GM13977 (cell line): ENCODE measurements at places on chromosomes 3 and 15.
A peak's percentile ranks its signal among the peaks of the same experiment; 100 is the strongest.

DNA sequence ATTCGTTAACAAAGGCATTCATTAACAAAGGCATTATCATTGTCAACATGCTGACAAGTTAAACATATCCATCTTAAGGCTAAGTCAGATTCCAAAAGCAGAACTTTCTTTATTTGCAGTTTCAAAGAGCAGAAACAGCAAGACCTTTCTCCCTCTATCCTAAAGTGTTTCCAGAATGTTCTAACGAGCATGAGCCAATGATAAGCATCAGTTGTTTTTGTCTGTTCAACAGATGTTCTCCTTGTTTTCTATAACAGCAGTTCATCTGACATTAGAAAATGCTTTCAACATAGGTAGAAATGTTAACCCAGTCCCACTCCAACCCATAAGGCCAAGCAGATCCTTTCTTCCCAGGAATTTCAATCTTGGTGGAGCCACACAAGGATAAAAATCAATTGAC is 77.6 kb upstream of the POMGNT2 start:
- no peak for DNase-seq

- DNase-seq, result no peak
These were observed 560.1 kb downstream of the MCTP2 start for GRCh38 chr15:94791510-94791909.

GRCh38 chr3:15273227-15273626 is 59.2 kb downstream of the SH3BP5 start:
- DNase-seq, result no peak

GRCh38 chr3:63779227-63779626 is 39.9 kb upstream of the C3orf49 start:
- DNase-seq, result no peak

- no peak for DNase-seq
These were observed 1.2 kb upstream of the PROK2 start for GRCh38 chr3:71786217-71786549.

DNA sequence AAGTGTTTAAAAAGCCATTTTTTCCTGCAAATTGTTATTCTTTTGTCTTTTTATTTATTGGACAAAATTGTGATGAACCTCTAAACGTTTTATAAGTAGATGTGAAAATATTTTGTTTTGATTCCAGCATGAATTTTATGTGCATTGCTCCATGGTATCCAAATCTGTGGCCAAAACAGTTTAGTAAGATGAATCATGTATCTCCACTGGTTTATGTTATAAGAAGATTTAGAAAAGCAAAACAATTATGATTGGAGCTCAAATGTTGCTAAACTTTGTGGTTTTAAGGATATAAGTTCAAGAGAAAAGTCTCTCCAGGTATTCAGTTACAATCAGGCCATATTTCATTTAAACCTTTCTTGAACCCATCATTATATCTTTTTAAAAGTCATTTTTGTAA is 80.9 kb downstream of the NECTIN3 start:
- no peak for DNase-seq

DNA sequence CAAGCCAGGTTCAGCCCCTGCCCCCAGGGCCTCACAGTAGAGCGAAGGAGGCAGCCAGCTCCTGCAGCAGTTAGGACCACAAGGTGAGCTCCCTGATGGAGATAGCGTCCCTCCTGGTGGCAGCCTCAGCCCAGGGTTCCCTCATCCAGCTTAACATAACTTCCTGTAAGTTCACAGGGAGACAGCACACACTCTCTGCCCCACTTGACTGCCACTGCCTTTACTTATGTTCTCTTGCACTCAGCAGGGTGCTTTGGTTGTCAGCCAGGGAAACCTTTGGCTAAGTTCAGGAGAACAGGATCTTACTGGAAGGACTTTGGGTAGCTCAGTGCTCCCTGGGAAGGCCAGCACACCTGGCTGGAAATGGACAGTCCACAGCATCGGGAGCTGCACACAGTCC is 10.9 kb downstream of the KBTBD13 start:
- no peak for DNase-seq

DNA sequence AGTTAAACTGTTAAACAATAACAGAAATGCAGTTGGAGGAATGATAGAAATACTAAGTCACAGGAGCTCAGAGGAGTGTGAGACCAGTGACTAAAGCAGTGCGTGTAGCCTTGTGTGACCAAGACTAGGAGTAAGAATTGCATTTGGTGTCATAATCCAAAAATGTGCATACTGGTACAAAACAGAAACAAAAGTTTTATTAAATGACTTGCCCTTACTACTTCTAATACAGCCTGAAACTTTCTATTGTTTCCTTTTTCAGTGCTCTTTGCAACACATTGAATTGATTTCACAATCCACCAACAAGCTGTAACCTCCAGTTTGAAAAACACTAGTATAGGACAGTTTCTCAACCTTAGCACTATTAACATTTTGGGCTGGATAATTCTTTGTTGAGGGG is 17.1 kb downstream of the SNX1 start:
- DNase-seq, result no peak

DNA sequence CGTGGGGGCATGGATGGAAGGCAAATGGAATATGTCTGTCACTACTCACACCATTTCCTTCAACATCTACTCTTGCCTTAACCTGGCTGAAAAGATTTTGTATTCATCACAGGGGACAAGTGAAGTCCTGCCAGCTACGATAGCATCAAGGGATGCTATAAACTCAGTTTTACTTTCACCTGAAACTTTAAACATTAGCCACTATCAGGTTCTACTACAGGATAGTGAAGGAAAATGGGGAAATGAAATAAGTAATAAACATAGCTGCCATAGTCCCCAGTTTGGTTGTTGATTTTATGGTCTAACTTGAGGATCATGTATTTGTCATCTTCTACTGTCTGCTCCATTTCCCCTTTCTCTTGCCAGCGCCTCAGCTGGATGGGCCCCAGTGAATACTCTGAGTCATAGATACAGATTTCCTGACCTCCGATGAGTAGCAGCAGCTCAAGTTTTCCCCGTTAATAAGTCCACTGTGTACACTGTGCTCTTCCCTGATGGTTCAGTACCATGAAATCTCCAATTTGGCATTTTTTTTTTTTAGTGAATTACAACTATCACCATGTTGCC is 338.2 kb upstream of the SLCO3A1 start:
- DNase-seq, result no peak

- no peak for DNase-seq
These were observed 219.1 kb upstream of the RGMA start for GRCh38 chr15:93308026-93308690.

DNA sequence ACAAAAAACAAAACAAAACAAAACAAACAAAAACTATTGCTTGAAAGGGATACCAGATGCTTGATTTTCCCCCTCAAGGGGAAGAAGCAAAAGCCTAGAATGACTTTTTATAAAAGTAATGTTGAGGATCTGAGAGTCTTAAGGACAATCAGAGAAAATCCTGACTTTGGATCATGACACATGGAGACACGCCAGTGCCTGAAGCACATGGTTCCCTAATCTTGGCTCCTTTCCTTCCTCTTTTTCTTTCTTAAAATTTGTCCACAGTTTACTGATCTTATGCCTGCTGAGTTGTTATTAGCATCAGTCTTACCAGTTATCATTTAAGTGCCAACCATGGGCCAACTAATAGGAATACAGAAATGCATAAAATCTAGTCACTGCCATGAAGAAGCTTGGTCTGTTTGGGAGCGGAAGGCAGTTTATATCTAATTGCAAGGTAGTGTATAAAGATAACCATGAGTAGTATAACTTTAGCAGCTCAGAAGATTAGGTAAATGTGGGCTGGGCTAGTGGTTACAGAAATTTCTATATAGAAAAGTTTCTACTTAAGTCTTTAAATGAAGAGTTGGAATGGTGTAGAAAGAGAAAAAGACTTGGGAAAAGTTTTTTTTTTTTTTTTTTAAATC is 6.9 kb downstream of the GLCE start:
- no peak for DNase-seq

- DNase-seq, result no peak
These were observed 33.0 kb upstream of the FAN1 start for GRCh38 chr15:30870681-30871080.

DNA sequence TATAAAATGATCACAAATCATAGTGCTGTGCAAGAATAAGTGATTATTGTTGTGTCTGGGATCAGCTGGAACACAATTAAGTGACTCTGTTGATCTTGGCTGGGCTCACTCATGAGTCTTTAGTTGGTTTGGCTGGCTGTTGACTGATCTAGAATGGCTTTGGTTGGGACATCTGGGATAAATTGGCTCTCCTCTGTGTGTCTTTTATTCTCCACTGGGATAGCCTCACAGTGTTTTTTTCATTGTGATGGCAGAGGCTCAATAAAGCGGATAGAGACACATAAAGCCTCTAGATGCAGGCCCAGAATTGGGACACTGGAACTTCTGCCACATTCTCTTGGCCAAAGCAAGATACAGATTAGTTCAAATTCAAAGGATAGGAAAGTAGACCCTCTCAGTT is 735.6 kb downstream of the PDCD6IP start:
- no peak for DNase-seq

- no peak for DNase-seq
These were observed 272.6 kb downstream of the EPHA3 start for GRCh38 chr3:89380016-89380415.

DNA sequence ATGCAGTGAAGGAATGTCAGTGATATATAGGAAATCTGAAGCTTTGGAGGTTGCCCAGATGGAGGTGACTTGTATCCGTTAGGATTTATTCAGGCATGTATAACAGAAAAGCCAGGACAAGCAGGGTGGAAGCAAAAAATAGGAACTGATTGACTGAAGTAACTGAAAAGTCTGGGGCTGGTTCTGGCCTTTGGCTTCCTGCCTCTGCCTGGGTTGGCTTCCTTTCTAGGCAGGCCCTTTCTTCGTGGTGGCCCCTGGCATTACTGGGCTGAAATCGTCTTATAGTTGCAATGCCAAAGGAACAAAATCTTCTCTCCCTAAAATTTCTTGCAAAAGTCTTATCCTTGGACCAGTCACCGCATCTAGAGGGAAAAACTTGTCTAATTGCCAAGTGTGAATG is 386.1 kb downstream of the PTPRG start:
- no peak for DNase-seq

DNA sequence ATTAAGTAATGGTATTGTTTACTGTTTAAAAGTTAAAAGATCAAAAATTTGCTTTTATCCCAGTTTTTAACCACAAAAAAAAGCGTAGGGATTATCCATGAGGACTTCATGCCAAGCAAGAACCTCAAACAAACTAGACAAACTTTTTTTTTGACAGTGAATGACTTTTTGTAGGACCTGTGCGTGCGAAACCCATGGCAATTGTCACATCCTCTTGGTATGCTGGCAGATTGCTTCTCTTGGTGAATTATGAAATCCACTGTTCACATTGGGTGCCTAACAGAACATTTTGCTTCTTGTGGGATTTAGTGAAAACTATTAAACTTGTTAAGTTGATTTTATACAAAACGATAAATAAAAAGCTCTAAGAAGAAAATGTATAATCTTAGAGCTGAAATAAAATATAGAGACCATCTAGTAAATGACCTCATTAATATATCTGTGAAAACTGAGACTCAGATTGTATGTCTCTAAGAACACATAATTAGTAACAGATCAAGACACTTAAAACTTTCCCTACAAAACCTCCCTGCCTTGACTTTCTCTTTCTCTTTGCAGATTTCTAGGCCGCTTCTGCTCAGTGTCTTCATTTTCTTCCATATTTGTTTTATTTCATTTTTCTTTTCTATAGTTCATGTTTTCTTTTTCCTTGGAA is 87.3 kb upstream of the CGNL1 start:
- DNase-seq, result no peak

DNA sequence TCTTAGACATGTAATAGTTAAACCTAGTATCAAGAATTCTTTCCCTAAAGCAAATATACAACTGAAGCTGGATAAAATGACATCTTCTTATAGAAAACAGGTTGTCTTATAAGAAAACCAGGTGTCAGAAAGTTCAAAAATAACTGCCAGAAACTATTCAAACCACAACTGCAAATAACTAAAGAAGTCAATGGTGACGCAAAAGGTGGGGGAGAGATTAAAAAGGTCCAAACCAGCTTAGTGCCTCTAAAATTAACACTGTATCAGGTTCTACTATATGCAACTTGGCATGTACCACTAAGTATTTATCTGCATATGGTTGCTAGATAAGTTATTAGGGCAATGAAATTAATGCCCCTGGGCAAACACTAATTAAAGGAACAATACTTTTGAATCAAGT is 136.8 kb downstream of the TBL1XR1 start:
- DNase-seq, result peak; percentile 11

DNA sequence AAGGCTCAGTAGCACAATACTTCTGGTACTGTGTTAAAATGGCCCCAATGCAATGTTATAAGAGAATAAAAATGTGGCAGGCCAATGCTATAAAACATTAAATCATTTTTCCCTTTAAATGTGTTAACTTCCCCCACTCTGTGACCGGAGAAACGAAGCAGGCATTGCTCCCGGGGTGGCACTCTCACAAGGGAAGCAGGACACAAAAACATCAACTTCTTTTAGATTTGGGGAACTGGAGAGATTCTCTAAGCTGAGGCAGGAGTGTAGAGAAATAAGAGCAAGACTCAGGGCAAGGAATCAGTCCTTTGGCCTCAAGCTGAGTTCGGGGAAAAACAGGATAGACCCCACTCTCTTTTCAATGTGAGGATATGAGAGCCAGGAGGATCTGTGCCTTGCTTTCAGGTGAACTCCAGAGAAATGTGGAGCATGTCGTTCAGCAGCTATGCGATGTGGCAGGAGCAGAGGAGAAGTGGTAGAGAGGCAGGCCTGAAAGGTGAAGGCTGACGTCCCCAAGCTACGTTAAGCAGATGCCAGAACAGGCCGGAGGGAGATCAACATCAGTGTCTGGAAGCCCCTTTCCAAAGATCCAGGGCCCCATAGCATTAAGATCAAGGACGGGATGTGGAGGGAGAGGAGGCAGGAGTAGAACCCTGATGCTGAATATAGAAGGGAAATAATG is 160.2 kb downstream of the PLD1 start:
- no peak for DNase-seq

- DNase-seq, result no peak
These were observed 66.4 kb downstream of the USP13 start for GRCh38 chr3:179719048-179719734.
